Stimulated activated CD4-positive, alpha-beta T cell treated with anti-CD3 and anti-CD28 coated beads, Interleukin-15, amount 100 ng/mL, for 48 hours (primary cell): ENCODE measurements at places on chromosomes 3 and 15.

DNA sequence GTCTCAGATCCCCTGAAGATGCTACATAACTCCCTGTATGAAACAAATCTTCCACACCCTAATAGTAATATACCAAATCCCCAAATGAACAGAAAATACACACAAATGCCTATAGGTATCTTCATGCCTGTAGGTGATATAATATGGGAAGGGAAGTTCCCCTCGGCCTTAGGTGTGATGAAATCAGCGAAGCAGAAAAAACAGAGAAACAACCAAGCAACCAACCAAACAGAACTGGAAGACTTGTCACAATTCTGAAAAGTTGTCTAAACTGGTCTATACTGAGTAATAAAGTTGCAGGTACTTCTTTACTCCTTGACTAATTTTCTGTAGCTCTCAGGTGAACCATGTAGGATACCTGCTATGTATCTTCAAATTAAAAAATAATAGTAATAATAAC is 82.2 kb upstream of the SATB1 start:
- DNase-seq: no peak

- no peak for DNase-seq
These were observed 55.4 kb downstream of the DCBLD2 start for GRCh38 chr3:98846101-98846500.

DNA sequence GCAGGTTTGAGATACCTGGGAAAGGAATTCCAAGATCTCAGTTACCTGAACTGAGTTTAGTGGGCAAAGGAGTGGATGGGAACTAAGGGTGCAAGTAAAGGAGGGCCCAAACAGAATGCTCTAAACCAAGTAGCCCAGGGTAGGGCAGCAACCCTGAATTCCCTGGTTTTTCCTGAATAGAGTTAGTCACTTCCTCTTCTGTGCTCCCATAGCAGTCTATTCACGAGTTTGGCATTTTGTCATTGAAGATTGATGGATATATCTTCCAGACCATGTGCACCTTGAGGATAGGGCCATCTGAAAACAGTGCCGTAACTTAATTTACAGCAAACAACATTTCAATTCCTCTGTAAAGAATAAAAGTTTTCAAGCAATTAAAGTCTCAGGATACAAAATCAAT is 18.5 kb upstream of the PTX3 start:
- no peak for DNase-seq

DNA sequence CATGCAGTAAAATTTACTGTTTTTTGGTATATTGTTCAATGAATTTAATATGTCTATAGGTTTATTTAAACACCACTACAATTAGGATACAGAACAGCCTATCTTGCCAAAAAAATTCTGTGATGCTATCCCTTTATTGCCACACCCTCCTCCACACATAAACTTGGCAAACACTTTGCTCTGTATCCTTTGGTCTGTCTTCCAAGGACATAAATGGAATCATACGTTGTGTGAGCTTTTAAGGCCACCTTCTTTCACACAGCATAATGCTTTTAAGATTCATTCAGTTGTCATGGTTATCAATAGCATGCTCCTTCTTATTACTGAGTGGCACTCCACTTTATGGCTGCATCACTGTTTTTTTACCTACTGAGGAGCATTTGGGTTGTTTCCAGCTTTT is 71.5 kb downstream of the CERS3 start:
- no peak for DNase-seq

- no peak for DNase-seq
These were observed 71.8 kb upstream of the SNRPA1 start for GRCh38 chr15:101366853-101367252.

- DNase-seq: no peak
These were observed 224.4 kb upstream of the TLE3 start for GRCh38 chr15:70322051-70322668.

DNA sequence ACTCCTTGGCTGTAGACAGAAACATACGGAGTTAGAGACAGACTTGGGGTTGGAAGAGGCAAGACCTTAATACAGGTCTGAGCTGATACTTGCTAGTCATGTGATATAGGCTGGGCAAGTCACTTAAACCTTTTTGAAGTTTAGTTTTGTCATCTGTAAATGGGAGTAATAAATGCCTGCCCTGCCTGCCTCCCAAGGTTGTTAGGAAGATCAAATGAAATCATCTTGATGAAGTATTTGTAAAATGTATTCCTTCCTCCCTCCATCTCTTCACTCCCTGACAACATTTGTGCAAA is 2.9 kb downstream of the PXK start:
- DNase-seq: no peak

GRCh38 chr3:147915057-147915456 is 505.9 kb downstream of the ZIC1 start:
- DNase-seq: no peak

DNA sequence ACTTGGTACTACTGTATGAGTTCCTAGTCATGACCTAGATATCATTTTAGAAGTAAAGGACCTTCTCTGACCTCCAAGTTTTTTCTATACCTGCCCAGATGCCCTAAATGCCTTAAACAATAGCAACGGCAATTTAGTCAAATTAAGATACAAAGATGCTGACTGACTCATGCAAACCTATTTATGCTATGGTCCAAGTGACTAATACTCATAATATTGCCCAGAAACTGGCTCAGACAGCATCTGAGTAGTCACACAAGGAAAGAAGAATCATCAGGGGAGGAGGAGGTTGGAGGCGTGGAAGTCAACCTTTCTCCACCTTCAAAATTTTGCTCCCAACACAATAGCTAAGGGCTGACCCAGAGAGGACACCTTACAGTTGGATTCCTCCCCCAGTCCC is 6.8 kb downstream of the FYCO1 start:
- no peak for DNase-seq

DNA sequence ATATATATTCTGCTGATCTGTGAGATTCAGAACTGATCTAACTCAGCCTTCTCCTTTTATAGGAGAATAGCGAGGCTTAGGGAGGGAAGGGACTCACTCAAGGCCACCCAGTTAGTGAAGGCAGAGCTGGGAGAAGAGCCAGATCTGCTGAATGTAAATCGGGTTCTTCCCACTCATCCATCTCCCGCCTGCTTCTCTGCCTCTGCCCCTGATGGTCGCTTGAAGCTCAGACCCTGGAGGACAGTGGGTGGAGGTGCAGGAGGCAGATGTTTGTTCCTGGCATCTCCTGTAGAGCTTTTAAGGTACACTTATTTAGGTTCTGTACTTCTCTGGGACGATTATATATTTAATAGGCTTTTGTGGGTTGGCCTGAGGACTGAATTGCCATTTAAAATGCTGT is 4.3 kb downstream of the PDIA5 start:
- DNase-seq: no peak

- DNase-seq: no peak
These were observed 35.8 kb upstream of the ABHD2 start for GRCh38 chr15:89052474-89052873.

- no peak for DNase-seq
These were observed 63.9 kb downstream of the CERS3 start for GRCh38 chr15:100464888-100465287.

GRCh38 chr15:99100245-99101173 is 4.4 kb upstream of the SYNM start:
- no peak for DNase-seq

GRCh38 chr3:15637131-15637951 is 35.8 kb downstream of the BTD start:
- no peak for DNase-seq

DNA sequence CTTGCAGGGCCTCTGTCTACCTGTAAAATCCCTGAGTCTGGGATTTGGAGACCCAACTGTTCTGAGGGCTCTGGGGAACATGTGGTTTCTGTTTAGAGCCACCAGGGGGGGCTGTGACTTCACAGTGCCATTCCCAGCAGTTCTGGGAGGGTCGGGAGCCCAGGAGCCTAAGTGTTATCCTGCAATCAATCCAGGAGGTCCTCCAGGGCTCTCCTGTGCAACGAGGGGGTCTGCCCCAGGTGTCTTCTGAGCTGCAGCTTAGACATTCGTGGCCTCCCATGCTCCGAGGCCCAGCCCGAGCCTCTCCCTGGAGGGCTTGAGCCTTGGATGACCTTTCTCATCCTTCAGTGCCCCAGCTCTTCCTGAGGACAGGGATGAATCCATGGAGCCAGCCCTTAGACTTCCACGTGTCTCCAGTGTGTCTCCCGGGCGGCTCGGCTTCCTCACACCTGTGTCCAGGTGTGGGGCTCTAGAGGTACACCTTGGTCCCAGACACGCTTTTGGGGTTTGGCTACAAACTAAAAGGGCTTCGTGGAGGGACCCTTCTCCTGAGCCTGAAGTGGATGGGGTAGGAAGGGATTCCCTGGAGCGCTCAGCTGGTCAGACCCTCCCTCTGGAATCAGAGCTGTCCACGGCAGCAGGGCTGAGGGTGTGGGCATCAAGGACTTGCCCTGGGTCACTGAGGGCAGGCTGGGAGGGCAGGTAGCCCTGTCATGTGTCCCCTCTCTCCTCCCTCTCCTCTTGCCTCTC is 20.3 kb upstream of the ABTB1 start:
- DNase-seq: no peak

DNA sequence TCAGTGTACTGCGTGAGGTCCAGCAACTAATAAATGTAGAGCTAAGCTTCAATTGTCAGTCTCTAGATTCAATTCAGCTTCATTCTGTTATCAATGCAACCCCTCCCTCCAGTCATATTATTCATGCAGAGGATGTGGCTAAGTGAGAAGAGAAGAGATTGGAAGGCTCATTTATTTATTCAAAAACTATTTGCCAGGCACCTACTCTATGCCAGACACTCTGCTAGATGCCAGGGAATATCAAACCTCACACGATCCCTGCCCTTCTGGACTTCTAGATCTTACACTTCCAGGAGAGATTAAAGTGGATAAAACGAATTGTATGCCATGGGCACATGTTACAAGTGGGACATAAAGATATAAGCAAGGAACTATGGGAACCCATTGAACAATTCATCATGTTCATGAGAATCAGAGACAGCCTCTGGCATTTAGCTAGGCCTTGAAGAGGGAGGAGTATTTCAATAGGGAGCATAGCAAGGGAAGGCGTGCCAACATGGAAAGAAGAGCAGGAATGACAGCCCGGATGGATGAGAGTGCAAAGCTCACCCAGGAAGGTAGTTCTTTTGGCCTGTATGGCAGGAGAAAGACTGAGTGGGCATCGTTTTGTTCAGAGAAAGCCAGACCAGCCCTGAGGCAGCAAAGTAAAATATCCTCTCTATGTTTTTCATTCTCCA is 75.4 kb downstream of the FGF12 start:
- DNase-seq: no peak

- no peak for DNase-seq
These were observed 58.7 kb upstream of the TGFBR2 start for GRCh38 chr3:30547716-30548115.

GRCh38 chr3:5197470-5198312 is 10.2 kb downstream of the EDEM1 start:
- no peak for DNase-seq

DNA sequence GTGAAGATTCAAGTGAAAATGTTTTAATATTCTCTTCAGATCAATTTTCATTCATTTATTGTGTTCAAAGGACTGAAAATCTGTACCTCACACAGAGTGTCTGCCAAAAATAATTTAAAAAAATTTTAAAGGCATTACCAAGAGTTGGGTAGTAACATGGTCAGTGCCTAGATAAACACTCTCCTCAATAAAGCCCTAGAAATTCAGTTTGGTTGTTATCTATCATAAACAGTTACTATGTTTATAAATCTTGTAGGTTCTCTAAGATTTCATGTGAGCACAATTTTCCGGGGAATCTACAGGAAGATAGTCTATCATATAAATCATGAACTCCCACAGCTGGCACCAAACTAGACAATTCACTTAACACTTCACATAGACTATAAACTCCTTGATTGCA is 128.6 kb downstream of the GSK3B start:
- DNase-seq: no peak

GRCh38 chr3:154142608-154143007 is 21.4 kb downstream of the ARHGEF26 start:
- no peak for DNase-seq

- DNase-seq: no peak
These were observed 124.0 kb downstream of the ATP1B3 start for GRCh38 chr3:142000325-142000870.
